ENCODE measurements at places on chromosomes 7 and 10.

DNA sequence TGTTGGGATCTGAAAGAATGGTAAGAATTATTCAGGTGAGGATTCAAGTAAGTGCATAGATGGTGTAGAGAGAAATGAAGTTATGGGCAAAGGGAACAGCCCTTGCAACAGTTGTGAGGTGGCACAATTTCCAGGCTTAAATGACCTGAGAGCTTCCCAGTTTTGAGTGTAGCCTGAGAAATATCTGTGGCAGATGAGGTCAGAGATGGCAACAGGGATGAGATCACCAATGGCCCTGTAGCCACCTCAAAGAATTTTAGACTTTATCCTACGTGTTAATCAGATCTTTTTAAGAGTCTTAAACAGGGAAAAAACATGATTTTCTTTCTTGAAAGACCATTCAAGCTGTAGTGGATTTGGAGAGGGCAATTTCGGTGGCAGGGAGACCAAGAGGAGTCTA, 1.9 kb upstream of the NRF1 start:
- DNase-seq = no peak

DNA sequence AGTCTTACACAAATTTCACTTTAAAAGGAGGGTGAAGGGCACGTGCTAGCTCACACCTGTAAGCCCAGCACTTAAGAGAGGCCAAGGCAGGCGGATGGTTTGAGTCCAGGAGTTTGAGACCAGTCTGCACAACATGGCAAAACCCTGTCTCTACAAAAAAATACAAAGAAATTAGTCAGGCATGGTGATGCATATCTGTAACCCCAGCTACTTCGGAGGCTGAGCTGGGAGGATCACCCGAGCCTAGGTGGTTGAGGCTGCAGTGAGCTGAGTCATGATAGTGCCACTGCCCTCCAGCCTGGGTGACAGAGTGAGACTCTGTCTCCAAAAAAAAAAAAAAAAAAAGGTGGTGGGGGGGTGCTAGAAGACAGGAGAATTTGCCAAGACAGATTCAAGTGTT, 237.3 kb upstream of the KLF14 start:
- DNase-seq = peak; percentile 60

- DNase-seq = no peak
Observed at GRCh38 chr10:86017841-86018734, 348.5 kb downstream of the GRID1 start.

- DNase-seq = no peak
Observed at GRCh38 chr10:69362471-69362954, 54.2 kb downstream of the TACR2 start.

GRCh38 chr10:59387951-59388670, 25.8 kb upstream of the FAM13C start:
- DNase-seq = no peak

All from stimulated activated CD4-positive, alpha-beta T cell treated with anti-CD3 and anti-CD28 coated beads, Interleukin-4, amount 100 ng/mL, for 1 hour (primary cell).